ENCODE measurements at places on chromosomes 1 and 21.
A peak's percentile ranks its signal among the peaks of the same experiment; 100 is the strongest.

DNA sequence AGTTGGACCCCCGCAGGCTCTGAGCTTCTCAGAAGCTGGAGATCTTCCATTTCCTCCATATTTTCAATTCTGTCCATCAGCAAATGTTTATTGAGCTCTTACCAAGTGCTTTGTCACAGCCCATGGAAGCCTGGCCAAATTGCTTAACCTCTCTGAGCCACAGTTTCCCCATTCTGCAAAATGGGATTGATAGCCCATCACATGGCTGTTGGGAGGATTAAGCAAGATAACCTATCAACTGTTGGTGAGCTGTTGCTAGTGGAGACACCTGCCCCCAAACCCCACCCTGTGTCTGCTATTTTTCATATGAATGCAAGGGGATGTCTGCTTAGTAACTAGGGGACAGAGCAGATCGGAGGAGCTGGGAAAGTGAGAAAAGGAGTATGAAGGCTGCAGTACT is 38.3 kb downstream of the CD34 start:
- H3K4me3 ChIP-seq: peak overlapping the region; percentile 68
- H3K4me1 ChIP-seq: peaks cover 62% of the 10 kb centered on the region
- no peaks in the 10 kb centered on the region for H3K27me3 ChIP-seq
- no peak for DNase-seq
- peaks cover 1% of the 10 kb centered on the region for H3K36me3 ChIP-seq

GRCh38 chr1:55071477-55071876 is 32.1 kb downstream of the PCSK9 start:
- H3K4me1 ChIP-seq: peaks cover 21% of the 10 kb centered on the region
- H3K36me3 ChIP-seq: peaks cover 54% of the 10 kb centered on the region
- no peak for DNase-seq
- H3K27me3 ChIP-seq: no peaks in the 10 kb centered on the region
- H3K27ac ChIP-seq: no peak overlapping the region
- H3K4me3 ChIP-seq: no peak overlapping the region

GRCh38 chr1:119771770-119772169 is 3.1 kb upstream of the HMGCS2 start:
- H3K4me1 ChIP-seq: no peaks in the 10 kb centered on the region
- peaks cover 3% of the 10 kb centered on the region for H3K36me3 ChIP-seq
- no peak overlapping the region for H3K4me3 ChIP-seq
- no peak overlapping the region for H3K27ac ChIP-seq

GRCh38 chr21:33198346-33199099 is 31.2 kb upstream of the IFNAR2 start:
- no peaks in the 10 kb centered on the region for H3K36me3 ChIP-seq
- H3K27ac ChIP-seq: no peak overlapping the region
- H3K4me3 ChIP-seq: no peak overlapping the region
- H3K4me1 ChIP-seq: peaks cover 18% of the 10 kb centered on the region
- peaks cover 28% of the 10 kb centered on the region for H3K27me3 ChIP-seq

DNA sequence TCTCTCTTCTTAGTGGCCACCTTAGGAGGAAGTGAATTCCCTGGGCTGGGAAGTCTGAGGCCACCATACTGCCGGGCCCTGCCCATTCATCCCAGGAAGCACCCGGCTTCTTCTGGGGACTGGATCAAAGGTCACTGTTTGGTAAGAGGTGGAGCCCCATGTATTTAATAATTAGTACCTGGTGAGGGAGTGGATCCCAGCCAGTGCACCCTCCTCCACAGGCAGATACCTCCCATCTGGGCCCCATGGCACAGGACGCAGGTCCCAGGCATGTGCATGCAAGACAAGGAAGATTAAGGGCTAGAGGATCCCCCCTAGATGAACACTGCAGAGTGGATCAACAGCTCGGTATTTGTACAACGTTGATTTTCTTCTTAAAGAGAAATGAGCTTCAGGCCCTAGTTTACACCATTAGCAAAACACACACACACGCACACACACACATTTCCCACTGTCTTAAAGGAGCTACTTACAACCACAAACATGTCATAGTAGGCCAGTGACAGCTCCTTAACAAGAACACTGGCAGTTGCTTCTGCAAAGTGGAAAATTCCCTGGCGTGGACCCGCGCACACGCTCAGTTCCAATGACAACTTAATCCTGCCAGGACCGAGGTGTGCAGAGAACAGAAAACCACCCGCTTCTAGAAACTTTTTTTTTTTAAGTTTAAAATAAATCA is 90.7 kb downstream of the MRPL37 start:
- H3K27ac ChIP-seq: peak overlapping the region; percentile 77
- peak overlapping the region; percentile 4 for H3K4me3 ChIP-seq
- H3K4me1 ChIP-seq: peaks cover 83% of the 10 kb centered on the region
- DNase-seq: no peak
- H3K27me3 ChIP-seq: no peaks in the 10 kb centered on the region

GRCh38 chr1:152986578-152986977 is 2.7 kb downstream of the SPRR1A start:
- H3K36me3 ChIP-seq: no peaks in the 10 kb centered on the region
- peaks cover 5% of the 10 kb centered on the region for H3K27me3 ChIP-seq
- DNase-seq: no peak
- H3K27ac ChIP-seq: no peak overlapping the region
- no peak overlapping the region for H3K4me3 ChIP-seq

DNA sequence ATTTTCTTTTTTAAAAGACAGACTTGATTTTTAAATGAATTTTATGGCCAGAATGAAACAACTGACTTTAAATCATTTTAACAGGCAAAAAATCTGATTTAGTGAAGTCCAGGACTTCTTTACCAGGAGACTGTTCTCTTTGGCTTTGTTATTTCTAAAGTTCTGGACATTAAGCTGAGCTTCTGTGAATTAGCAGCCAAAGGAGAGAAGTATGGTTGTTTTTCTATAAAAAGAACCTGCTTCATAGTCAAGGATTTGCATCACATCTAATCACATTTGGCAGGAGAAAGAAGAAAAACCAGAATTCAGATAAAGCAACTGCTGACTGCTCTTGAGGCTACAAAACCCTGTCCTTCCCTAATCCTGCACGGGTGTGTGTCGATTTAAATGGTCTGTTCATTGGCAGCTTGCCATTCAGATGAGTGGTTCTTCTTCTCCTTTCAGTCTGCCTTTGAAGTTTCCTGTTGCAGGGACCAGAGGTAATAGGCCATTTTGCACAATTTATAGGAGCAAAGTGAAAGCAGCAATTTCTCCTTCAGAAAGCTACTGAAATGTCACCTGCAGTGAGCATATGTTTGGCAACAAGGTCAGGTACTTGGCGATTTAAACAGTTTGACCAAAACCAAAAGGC is 215.4 kb downstream of the OLFM3 start:
- H3K27me3 ChIP-seq: no peaks in the 10 kb centered on the region
- DNase-seq: no peak
- H3K27ac ChIP-seq: no peak overlapping the region
- H3K36me3 ChIP-seq: no peaks in the 10 kb centered on the region

DNA sequence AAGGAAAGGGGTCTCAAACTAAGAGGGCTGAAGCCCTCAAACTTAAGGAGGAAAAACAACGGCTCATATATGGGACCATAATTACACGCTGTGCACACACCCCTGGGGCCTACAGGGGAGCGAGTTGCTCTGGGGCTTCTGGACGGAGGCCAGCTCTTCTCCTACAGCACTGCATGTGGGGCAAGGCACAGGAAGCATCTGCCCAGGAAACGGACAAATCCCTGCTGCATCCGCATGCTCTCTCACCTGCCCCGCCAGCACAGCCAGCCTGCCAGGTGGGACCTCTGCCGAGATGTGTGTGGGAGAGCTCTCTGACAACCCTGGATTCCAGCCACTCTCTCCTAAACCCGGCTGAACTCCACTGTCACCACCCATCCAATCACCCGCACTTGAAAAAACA is 54.1 kb downstream of the MRPL37 start:
- no peak for DNase-seq
- peaks cover 5% of the 10 kb centered on the region for H3K4me1 ChIP-seq
- no peak overlapping the region for H3K4me3 ChIP-seq
- H3K36me3 ChIP-seq: peaks cover 12% of the 10 kb centered on the region
- no peaks in the 10 kb centered on the region for H3K27me3 ChIP-seq

DNA sequence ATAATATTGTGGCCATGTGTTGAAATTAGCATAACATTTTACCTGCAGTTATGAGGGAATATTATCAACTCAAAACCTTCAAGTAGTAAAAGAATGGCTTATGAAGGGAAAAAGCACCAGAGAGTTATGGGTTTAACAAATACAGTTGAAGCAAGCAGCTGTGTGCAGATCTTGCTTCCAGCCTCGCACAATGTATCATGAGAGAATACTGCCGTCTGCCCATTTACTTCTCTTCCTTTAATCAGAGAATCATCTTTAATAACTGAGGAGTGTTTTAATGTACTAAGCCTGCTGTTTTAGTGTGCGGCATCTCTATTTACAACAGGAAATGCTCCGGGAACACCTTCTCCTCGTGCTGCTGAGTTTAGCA is 120.9 kb downstream of the ATG4C start:
- H3K27ac ChIP-seq: no peak overlapping the region
- H3K4me1 ChIP-seq: no peaks in the 10 kb centered on the region
- H3K36me3 ChIP-seq: no peaks in the 10 kb centered on the region
- peaks cover 5% of the 10 kb centered on the region for H3K27me3 ChIP-seq
- H3K4me3 ChIP-seq: no peak overlapping the region

GRCh38 chr1:50348449-50349241 is 74.6 kb downstream of the DMRTA2 start:
- H3K4me3 ChIP-seq: no peak overlapping the region
- no peaks in the 10 kb centered on the region for H3K27me3 ChIP-seq
- H3K4me1 ChIP-seq: no peaks in the 10 kb centered on the region
- peak; percentile 22 for DNase-seq

DNA sequence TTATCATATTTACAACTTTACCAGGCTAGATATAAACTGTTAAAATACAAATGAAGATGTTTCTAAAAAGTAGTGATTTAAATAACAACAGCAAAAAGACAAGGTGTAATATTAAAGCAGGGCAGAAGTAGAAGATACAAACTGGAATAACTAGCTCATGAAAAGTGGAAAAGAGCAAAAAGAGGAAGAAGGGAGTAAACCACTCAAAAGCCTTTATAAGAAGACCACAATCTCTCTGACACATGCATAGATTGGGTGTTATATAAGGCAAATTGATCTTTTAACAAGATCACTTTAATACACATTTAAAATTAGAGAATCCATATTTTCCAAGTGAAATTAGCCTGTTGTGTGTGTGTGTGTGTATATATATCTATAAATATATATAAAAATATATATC is 5.0 kb downstream of the DENND1B start:
- H3K27me3 ChIP-seq: no peaks in the 10 kb centered on the region
- no peak for DNase-seq
- peak overlapping the region; percentile 28 for H3K4me3 ChIP-seq
- no peak overlapping the region for H3K27ac ChIP-seq
- peaks cover 29% of the 10 kb centered on the region for H3K36me3 ChIP-seq
- H3K4me1 ChIP-seq: peaks cover 63% of the 10 kb centered on the region

- no peaks in the 10 kb centered on the region for H3K4me1 ChIP-seq
- no peaks in the 10 kb centered on the region for H3K36me3 ChIP-seq
Measured at GRCh38 chr1:170929835-170930554, 5.3 kb upstream of the MROH9 start.

DNA sequence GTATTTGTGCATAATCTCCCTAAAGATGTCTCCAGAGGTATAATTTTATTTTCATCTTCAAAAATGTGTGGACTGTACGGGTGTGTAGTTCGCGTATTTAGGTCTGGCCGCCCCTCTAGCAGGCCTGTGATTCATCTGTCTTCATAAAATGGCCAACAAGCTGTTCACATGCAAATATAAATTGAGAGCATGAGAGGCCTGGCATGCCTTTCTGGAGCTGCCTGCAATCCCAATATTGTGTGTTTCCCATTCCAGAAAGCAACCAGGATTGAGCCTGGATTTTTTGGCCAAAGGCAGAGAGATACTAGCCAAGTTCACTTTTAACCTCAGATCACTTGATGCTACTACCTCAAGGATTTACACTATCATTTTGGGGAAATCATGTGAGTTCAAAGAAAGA is 197.2 kb downstream of the NFIA start:
- no peak for DNase-seq
- no peaks in the 10 kb centered on the region for H3K36me3 ChIP-seq
- no peak overlapping the region for H3K27ac ChIP-seq
- no peak overlapping the region for H3K4me3 ChIP-seq
- H3K4me1 ChIP-seq: peaks cover 5% of the 10 kb centered on the region
- peaks cover 9% of the 10 kb centered on the region for H3K27me3 ChIP-seq

DNA sequence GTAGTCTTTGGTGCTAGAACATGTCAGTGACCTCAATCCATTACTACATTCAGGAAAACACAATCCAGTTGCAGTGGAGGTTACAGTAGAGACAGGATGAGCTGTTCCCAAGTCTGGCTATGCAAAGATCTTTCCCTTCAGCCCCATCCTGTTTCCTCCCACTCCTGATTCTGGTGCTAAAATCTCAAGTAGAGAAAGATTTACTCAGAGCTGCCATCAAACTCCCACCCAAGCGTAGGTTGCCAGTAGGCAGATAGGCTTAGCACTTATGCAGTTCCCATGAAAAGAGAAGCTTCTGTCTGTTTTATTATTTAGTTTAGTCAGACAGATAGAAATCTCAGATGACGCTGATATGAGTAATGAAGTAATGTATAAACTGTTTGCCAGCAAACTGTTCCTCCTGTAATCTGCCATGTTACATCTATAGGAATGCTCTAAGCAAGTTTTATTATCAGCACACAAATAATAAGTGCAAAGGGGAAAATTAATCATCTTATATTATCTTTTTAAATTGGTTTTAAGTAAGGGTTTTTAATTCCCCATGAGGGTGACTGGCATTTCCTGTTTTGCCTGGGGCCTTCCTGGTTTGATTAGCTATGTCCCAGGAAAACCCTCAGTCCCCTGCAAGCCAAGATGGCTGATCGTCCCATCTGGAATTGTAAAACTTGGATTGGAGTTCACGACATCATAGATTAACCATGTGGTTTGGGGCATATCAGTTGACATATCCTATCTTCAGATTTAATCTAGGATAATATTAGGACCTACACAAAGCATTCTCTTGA is 188.3 kb upstream of the PALMD start:
- H3K4me3 ChIP-seq: no peak overlapping the region
- no peaks in the 10 kb centered on the region for H3K4me1 ChIP-seq
- peaks cover 6% of the 10 kb centered on the region for H3K27me3 ChIP-seq
- no peaks in the 10 kb centered on the region for H3K36me3 ChIP-seq
- no peak overlapping the region for H3K27ac ChIP-seq
- DNase-seq: no peak

- peaks cover 2% of the 10 kb centered on the region for H3K27me3 ChIP-seq
- H3K36me3 ChIP-seq: no peaks in the 10 kb centered on the region
- H3K4me1 ChIP-seq: no peaks in the 10 kb centered on the region
- no peak for DNase-seq
- H3K4me3 ChIP-seq: no peak overlapping the region
- no peak overlapping the region for H3K27ac ChIP-seq
Measured at GRCh38 chr21:37749132-37749531, 167.1 kb downstream of the KCNJ6 start.

GRCh38 chr1:209546390-209547085 is 37.0 kb upstream of the CAMK1G start:
- no peaks in the 10 kb centered on the region for H3K4me1 ChIP-seq
- DNase-seq: no peak
- H3K4me3 ChIP-seq: no peak overlapping the region
- H3K36me3 ChIP-seq: no peaks in the 10 kb centered on the region
- H3K27ac ChIP-seq: no peak overlapping the region

GRCh38 chr1:199784138-199784895 is 243.2 kb upstream of the NR5A2 start:
- no peak for DNase-seq
- no peak overlapping the region for H3K4me3 ChIP-seq
- H3K27ac ChIP-seq: no peak overlapping the region
- peaks cover 4% of the 10 kb centered on the region for H3K27me3 ChIP-seq
- H3K4me1 ChIP-seq: no peaks in the 10 kb centered on the region

All from activated T-helper 1 cell treated with anti-CD3 and anti-CD28 coated beads, Interleukin-12 subunit alpha, Interleukin-12 subunit beta, Interleukin-2, Interleukin-4 antibody, amounts not matched to agents 30 ng/mL and 10 ng/mL and 1 ng/mL, durations not matched to agents 14 hours and 24 hours and 36 hours (primary cell).